ENCODE measurements at places on chromosomes 7 and 10.

GRCh38 chr10:18294633-18295032 lies 154.4 kb downstream of the CACNB2 start:
- DNase-seq = no peak

- peak; percentile 97 for DNase-seq
Measured at GRCh38 chr10:123154092-123154710, at the start of gene BUB3. Gene BUB3, plus strand, starts transcription at chr10:123154402. Its CDS starts 516 bp downstream, at chr10:123154918.

DNA sequence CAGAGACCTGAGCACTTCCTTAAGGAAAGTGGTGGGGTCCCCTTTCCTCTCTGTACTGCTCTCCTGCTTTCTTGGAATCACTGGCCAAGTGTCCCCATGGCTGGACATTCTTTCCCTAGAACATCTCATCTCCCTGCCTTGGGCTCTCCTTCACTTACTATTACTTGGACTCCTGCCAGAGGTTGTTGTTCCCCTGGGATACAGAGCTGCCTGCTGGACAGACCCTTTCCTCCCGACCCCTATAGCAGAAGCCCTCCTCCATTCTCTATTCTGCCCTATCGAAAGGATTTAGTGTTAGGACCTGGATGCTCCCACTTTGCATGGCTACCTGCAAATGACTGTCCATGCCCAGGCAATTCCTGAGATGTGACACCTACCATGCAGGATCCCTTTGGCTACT lies 164.3 kb upstream of the PODXL start:
- no peak for DNase-seq

GRCh38 chr10:94219829-94220228 lies 142.9 kb downstream of the NOC3L start:
- no peak for DNase-seq

DNA sequence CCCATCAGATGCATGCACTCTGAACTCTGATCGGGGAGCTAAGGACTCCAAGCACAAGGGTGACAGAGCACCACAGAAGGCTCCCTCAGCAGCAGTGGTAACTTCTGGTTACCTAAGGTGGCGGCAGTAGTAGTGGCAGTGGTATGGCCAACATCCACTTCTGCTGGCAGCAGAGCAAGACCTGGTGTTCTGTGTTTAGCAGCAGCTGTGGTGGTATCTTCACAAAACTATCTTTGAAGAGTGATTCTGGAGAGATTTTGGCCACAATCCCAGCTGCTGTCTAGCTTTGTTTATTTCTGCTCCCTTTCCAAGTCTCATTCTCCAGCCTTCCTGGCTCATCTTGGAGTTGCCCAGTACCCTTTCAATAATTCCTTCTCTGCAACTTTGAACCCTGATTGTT lies 102.4 kb upstream of the LRGUK start:
- no peak for DNase-seq

DNA sequence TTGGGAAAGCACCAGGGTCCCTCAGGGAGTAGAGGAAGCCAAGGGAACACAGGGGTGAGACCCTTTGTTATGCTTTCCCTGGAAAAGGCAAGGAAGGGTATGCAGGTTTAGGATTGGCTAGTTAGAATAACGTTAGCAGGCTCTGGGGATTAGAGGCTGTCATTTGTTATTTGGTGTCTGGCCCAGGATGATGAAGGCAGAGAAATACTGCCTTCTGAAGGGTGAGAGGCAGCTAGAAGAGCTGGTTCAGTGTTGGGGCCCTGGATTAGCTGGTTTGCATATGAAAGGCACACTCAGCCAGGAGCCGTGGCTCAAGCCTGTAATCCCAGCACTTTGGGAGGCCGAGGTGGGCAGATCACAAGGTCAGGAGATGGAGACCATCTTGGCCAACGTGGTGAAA lies 3.0 kb upstream of the PILRA start:
- peak; percentile 49 for DNase-seq

DNA sequence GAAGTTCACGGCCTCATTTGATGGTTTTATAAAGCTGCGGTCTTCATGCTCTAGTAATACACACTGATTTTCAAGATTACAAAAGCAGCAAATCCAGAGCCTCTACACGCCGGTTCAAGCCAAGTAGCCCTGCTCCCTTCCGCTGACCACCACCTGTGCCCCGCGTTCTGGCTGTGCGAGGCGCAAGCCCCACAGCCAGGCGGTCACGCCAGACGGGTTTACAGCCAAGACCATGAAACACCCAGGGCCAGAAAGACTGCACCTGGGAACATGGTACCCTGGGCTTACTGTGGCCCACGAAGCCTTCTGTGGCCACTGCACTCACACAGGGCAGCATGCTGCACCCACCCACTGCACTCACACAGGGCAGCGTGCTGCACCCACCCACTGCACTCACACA lies 33.6 kb downstream of the GPER1 start:
- DNase-seq = no peak

DNA sequence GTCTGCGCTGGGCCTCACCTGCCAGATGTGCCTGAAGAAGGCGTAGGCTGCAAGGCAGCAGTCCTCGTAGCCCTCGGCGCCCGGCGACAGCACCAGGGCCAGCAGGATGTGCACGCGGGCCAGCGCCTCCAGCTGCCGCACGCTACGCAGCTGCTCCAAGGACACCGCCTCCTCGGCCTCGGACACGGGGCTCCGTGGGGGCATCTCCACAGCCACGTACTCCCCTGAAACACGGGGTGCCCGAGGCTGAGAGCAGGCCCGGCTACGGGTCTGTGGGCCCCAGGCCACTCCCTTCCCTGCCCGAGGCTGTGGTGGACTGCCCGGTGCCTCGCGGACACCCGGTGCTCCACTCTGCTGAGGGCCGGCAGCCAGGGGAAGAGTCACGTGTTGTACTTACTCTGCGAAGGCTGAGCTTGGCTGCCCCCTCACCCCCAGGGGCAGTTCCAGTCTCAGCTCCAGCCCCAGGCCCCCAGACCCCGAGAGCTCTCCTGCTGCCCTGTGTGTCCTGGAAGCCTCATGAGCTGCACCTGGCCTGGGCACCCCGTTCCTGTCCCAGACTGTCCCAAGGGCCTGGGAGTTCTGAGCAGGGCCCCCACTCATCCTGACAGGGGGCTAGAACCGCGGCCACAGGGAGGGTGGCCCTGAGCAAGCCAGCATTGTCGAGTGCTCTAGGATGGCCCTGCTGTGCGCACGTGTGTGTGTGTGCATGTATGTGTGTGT lies 62.8 kb downstream of the CFAP46 start:
- DNase-seq = peak; percentile 59

GRCh38 chr7:145005601-145006000 lies 169.7 kb upstream of the TPK1 start:
- DNase-seq = no peak

DNA sequence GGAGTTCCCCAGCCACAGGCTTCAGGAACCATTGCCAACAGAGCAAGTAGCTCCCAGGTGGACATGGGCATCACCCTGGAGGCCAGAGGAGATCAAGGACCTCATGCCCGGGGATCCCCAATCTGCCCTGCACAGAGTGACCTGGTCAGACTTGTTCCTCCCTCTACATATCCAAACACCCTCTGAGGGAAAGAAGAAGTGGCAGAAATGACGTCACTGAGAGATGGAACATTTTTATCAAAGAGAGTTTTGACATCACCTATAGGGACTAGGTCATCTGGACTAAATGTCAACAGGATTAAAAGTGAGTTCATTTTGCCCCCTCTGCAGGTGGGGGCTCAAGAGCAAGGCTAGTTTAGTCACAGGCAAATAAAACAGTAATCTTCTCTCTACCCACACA lies 273.7 kb downstream of the SKAP2 start:
- no peak for DNase-seq

GRCh38 chr10:20670579-20670978 lies 226.5 kb downstream of the NEBL start:
- DNase-seq = no peak

DNA sequence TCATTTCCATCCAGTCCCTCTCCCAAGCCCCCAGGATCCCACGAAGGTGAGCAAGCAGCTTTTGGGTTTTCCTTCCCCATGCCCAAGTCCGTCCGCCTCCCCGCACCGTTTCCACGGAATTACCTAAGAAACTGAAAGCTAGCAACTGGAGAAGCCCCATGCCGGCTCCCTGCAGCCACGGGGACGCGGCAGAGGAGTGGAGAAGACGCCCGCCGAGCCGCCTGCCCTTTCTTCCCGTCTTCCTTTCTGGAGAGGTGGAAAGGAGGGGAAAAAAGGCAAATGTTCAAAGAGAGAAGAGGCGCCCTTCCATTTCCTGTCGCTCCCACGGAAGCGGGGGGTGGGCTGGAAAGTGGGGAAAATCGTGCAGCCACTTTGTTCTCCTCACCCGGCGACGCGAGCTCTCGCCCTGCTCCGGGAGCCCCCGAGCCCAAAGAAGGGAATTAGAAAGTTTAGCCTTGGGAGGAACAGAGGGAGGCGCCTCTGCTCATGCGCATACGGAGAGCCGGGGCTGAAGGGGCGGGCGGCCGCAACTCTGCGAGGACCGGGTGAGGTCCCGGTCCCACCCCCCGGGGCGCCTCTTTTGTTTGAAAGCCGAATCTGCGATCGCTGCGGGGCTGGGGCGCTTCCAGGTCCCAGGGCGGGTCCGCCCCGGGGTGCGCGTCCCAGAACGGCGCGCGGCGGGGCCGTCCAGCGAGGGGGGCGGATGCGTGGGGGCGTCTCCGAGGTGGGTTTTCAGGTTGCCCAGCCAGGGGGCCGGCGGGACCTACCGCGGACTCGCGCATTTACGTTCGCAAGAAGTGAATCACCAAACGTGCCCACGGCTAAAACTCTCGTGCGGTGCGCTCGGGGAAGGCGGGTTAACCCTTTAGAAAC lies at the start of gene LAMB1:
Gene LAMB1, minus strand, starts transcription at position 436 of the 873 bp plus-strand sequence. Its CDS starts 276 bp downstream, at position 160.
- peak; percentile 80 for DNase-seq

DNA sequence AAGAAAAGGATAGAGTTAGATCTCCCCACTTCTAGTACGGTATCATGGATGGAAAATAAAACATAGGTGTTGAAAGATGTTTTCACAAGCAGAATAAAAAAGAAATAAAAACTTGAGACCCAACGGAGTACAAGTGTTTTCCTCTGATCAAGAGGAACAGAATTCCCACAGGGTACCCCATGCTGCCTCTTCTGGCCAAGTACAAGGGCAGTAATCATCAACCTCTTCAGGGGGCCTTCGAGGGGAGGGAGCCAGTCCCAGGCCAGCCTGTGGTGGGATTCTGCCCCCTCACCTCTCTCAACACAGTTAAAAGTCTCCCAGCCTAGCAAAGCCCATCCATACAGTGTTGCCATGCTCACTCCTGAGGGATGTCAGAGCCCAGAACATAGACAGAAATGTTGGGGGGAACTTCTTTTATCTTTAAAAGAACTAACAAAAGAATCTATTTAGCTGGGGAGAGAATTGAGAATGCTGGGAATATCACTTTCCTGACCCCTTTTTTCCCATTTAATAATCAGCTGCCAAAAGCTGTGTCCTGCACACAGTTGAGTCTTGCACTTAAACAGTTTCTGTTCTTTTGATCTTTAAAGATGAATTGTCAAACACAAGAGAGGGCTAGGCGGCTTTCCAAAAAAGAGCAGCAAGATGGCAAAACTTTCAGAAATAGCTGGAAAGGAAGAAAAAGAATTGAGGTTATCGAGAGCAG lies 101.7 kb downstream of the PTN start:
- peak; percentile 9 for DNase-seq

- no peak for DNase-seq
Measured at GRCh38 chr10:92410501-92410900, 119.5 kb downstream of the MARCHF5 start.

DNA sequence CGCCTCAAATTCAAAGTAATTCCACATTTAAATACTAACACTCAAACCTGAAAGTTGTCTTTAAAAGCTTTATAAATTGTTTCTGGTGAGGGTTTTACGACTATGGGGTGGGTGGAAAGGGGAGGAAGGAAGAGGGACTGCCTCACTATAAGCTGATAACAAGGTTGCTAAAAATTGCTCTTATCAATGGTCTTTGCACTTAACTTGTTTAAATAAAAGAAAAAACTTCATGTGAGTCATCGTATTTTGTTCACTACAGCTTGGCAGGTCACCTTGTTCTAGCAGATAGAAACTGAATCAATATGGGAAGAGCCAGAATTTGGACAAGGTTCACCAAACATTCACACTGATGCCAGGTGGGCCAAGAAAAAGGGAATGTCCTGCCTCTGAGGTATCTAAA lies 129.2 kb downstream of the TES start:
- DNase-seq = no peak

DNA sequence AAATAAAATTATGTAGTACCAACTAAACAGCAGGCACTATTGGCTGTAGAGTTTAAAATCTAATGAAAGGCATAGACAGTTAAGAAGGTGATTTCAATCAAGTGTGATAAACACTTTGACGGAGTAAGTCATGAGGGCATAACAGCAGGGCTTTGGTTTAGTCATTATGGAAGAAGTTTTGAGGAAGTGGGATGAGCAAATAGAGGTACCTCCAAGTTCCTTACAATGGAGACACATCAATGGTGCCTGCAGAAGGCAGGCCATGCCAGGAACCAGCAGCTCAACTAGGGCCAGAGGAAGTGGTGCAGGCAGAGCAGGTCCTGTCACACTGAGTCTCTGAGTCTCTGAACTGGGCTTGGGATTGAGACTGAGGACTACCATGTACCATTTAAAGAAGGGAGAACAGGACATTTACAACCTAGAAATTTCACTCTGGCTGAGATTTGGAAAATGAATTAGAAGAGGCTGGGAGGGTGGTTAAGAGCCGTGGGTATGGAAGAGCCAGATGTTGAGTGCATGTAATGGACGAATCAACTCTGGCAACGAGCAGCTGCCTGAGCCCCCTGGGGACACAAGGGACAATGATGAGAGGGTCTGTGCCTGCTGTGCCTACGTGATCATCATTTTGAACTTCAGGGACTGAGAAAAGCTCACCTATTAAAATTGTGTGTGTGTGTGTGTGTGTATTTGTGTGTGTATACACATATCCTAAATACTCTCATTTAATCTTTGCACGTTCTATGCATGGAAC lies 208.7 kb upstream of the POM121L12 start:
- DNase-seq = no peak

- no peak for DNase-seq
Measured at GRCh38 chr7:31761646-31762045, 74.6 kb downstream of the PPP1R17 start.

- DNase-seq = no peak
Measured at GRCh38 chr7:36692456-36692855, 31.8 kb downstream of the AOAH start.

DNA sequence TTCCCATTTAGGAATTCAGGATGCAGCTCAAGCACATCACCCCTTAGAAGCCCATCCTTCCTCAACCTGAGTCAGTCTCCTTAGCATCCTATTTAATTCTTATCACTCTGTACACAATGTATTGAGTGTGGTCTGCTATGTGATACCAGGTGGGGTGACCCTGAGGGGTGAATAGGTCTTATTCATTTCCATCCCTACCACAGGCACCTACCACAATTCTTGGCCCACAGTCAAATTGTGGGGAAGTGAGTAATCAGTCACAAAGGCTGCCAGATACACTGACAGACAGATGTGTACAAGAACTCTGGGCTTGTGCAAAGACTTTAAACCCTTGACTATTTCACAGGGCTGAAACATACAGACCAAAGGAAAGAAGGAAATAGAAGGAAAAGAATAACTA lies 560.5 kb downstream of the PARD3 start:
- no peak for DNase-seq

- DNase-seq = no peak
Measured at GRCh38 chr10:100184840-100185239, 989 bp downstream of the ERLIN1 start.
